ENCODE measurements at places on chromosomes 16 and 17.

- no peak for DNase-seq
Observed at GRCh38 chr16:78925083-78925767, 675.3 kb downstream of the MAF start.

DNA sequence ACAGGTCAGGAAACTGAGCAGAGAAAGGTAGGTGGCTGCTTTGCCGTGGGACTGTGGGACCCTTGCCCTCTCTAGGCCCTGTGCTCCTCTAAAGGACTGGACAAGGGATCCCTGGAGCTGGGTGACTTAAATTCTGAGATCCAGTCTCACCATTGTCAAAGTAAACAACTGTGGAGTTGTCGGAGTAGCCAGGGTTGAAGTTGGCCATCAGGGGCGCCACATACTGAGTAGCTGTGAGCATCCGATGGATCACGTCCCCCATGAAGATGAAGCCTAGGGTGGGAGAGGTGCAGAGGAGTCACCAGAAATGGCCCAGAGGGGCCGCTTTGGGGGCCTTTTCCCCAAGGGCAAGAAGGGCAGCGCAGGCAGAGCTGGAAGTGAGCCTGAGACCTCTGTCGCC, 43.5 kb downstream of the PLXDC1 start:
- DNase-seq, result no peak

GRCh38 chr17:43619705-43620104, 42.0 kb downstream of the MEOX1 start:
- no peak for DNase-seq

DNA sequence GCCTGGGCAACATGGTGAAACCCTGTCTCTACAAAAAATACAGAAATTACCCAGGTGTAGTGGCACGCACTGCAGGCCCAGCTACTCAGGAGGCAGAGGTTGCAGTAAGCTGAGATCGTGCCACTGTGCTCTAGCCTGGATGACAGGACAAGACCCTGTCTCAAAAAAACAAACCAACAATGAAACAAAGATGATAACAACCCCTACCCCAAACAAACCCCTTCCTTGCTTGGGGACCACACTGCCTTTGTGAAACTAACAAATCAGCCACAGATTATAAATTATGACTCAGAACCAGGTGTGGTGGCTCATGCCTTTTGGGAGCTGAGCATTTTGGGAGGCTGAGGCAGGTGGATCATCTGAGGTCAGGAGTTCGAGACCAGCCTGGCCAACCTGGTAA, 75.3 kb upstream of the RPH3AL start:
- no peak for DNase-seq

DNA sequence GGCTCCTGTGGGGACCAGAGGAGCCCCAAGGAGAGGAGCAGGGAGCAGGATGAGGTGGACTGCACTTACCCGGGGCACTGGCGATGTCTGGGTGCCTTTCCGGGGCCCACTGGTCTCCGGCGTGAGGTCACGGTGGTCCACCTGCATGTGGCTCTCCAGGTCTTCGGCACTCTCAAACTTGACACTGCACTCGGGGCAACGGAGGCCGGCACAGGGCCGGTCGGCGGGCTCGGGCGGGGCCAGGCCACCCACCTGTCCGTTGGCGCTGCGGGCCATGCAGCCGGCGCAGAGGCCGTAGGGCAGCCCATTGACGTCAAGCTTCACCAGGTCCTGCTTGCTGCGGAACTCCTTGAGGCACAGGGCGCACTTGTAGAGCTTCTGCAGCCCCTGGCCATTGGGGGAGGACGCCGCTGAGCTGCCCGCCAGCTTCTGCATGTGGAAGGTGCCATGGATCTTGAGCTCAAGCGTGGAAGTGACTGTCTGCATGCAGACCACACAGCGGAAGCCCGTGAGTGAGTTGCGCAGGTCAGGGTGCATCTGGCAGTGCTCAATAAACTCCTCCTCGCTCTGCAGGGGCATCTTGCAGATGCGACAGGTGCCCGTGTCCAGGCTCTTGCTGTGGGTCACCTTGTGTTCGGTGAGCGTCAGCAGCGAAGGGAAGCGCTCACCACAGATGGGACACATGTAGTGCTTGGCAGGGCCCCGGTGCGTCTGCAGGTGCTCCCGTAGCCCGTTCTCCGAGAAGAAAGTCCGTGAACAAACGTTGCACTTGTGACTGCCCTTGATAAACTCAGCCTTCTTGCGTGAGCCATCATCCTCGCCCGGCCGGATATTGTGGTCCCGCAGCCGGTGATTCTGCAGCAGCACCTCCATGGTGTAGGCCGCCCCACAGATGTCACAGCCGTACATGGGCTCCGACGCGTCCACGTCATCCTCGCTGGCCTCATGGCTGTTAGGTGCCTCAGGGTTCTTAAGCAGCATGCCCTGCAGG, 220.0 kb downstream of the ZNF423 start:
- DNase-seq, result no peak

- DNase-seq, result no peak
Observed at GRCh38 chr16:23520500-23520899, 10.2 kb upstream of the GGA2 start.

GRCh38 chr16:83946154-83946780, 6.8 kb upstream of the OSGIN1 start:
- DNase-seq, result no peak

DNA sequence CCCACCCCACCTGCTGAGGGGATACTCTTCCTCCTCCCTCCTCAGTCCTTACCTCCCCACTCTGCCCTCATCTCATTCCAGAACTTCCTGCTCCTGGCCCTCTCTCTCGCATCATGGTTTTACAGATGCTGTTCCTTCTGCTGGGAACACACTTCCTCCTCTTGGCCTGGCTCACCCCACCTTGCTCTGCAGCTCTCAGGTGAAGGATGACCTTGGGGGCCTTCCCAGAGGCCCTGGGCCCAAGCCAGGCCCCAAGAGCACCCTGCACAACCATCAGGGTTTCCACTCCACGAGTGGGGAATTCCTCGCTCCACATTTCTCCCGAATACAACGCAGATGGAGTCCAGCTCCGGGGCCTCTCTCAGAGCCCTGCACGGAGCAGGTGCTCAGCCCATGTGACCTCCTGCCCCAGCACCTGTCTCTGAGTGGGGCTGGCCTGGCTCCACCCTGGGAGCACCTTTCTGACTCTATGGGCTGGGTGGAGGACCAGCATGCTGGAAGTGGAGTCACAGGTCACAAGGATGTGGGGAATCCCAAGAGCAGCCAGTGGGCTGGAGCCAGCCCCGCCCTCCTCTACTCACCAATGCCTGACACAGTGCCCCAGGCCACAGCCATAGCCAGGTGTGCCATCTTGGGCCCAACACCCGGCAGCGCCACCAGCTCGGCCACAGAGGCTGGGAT, 4.5 kb downstream of the NTHL1 start:
- DNase-seq, result no peak

DNA sequence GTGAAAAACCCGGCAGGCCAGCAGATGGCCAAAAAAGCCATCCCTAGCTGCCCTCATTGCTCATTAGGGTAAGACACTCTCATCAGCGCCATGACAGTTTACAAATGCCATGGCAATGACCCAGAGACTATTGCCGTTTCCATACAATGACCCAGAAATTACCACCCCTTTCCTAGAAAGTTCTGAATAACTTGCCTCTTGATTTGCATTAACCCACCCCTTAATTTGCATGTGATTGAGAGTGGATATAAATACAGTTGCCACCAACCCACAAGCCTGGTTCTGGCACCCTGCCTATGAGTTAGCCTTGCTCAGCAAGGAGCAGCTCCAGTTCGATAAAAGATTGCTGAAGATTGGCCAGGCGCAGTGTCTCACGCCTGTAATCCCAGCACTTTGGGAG, 16.1 kb upstream of the C16orf54 start:
- no peak for DNase-seq
